ENCODE measurements at places on chromosomes 1 and 21. TPM values are rescaled to one million over a fixed set of nuclear protein-coding genes. Genes with fewer than 3 reads are reported as not detected.

The MFAP2 gene
- not detected for total RNA-seq

The FCGR1A gene
- total RNA-seq: not detected

The FCRLB gene
- 0.75 TPM for total RNA-seq

The PCSK9 gene
- 0.35 TPM for total RNA-seq

The SYT14 gene
- not detected for total RNA-seq

The CEP104 gene
- total RNA-seq: 39.9 TPM

The ANXA9 gene
- total RNA-seq: not detected

The PIK3CD gene
- total RNA-seq: 280 TPM

The S100A16 gene
- not detected for total RNA-seq

The SLAMF9 gene
- total RNA-seq: not detected

The EDARADD gene
- total RNA-seq: 4.2 TPM

The AKT3 gene
- total RNA-seq: 120 TPM

The SSU72 gene
- 134 TPM for total RNA-seq

The DFFA gene
- 30.9 TPM for total RNA-seq

The RHEX gene
- 1.6 TPM for total RNA-seq

The ASAP3 gene
- total RNA-seq: 2.8 TPM

The OR14A16 gene
- total RNA-seq: not detected

The JTB gene
- 130 TPM for total RNA-seq

The S100A2 gene
- not detected for total RNA-seq

The CLCA4 gene
- not detected for total RNA-seq

The FABP3 gene
- total RNA-seq: 0.53 TPM

The KRTAP20-1 gene
- not detected for total RNA-seq

The BRDT gene
- not detected for total RNA-seq

The OR2T29 gene
- total RNA-seq: not detected

The LAMB3 gene
- total RNA-seq: 0.67 TPM

The PITHD1 gene
- 60.7 TPM for total RNA-seq

The UBE2U gene
- not detected for total RNA-seq

The NUDT4B gene
- total RNA-seq: not detected

The FCMR gene
- 275 TPM for total RNA-seq

The F11R gene
- 19.4 TPM for total RNA-seq

The TMEM52 gene
- 0.69 TPM for total RNA-seq

The CYP4Z1 gene
- not detected for total RNA-seq

The TTC34 gene
- total RNA-seq: 2.2 TPM

Data from T-cell (primary cell).